ENCODE measurements at places on chromosomes 13 and 19.

DNA sequence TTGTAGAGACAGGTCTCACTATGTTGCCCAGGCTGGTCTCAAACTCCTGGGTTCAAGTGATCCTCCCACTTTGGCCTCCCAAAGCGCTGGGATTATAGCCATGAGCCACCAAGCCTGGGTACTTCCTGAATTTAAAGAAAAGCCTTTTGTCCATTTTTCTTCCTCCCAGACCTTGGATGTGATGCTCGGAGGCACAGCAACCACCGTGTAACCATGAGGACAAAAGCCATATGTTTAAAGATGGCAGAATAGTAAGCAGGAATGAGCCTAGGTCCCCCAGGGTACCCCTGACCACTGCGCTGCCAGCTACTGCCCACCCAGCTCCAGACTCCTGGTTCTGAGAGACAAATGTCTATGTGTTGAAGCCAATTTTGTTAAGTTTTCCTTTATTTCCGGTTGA is 31.1 kb downstream of the ZC3H4 start:
- no peak for DNase-seq

DNA sequence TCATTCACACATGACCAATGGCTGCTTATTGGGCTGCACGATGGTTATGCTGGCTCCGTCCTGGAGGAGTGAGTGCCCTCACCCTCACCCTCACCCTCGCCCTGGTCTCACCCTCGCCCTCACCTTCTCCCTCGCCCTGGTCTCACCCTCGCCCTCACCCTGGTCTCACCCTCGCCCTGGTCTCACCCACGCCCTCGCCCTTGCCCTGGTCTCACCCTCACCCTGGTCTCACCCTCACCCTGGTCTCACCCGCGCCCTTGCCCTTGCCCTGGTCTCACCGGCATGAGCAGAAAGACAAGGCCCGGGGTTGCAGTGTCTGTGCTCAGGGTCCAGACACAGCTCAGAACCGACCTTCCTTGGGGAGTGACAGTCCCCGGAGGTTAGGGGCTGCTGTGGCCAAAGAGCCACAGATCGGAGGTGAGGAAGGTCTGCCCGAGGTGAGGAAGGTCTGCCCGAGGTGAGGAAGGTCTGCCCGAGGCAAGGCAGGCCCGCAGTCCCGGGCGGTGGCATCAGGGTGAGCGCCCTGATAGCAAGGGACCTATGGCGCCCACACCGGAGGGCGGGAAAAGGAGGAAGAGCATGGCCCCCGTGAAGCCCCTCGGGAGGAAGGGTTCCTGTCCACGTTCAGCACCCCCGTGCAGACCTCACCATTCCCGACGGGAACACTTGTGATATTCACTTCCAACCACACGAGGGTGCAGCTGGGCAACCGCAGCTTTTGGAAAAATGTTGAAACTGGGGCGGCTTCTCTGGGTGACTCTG is 65.6 kb downstream of the MCF2L start:
- DNase-seq = peak; percentile 82

DNA sequence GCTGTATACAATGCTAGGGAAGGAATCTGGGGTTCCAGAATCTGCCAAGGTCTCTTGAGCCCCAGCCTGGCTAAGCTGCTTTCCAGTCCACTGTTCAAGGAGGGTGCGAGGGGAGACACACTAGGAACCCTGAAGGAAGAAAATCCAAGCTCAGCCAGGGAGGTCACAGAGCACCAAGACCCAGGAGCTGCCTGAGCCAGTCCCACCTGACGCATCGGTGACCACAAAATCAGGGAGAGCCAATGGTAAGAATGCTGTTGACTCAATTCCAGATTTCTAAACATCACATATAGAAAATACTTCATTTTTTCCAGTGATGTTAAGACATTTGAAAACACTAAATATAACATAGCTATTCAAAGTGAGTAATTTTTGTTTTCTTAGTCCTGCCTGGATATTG is 50.1 kb downstream of the CEP89 start:
- no peak for DNase-seq

DNA sequence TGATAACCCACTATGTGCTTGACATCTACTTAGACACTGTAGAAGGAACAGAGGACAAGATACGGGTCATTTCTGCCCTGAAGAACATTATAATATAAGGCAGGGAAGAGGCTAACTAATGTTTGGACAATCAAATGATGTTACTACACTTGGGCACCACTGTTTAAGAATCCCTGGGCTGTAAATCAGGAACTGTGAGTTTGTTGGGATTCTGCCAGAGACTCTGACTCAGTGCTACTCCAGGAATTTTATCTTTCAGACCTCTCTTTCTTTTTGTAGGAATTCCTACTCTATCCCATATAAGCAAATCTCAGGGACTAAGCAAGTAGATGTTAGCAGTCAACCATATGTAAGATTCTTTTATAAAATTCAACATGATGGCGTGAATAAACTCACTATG is 3.1 kb upstream of the ZNF471 start:
- DNase-seq = no peak

GRCh38 chr13:57045826-57046546 is 94.7 kb upstream of the PRR20A start:
- DNase-seq = peak; percentile 1

DNA sequence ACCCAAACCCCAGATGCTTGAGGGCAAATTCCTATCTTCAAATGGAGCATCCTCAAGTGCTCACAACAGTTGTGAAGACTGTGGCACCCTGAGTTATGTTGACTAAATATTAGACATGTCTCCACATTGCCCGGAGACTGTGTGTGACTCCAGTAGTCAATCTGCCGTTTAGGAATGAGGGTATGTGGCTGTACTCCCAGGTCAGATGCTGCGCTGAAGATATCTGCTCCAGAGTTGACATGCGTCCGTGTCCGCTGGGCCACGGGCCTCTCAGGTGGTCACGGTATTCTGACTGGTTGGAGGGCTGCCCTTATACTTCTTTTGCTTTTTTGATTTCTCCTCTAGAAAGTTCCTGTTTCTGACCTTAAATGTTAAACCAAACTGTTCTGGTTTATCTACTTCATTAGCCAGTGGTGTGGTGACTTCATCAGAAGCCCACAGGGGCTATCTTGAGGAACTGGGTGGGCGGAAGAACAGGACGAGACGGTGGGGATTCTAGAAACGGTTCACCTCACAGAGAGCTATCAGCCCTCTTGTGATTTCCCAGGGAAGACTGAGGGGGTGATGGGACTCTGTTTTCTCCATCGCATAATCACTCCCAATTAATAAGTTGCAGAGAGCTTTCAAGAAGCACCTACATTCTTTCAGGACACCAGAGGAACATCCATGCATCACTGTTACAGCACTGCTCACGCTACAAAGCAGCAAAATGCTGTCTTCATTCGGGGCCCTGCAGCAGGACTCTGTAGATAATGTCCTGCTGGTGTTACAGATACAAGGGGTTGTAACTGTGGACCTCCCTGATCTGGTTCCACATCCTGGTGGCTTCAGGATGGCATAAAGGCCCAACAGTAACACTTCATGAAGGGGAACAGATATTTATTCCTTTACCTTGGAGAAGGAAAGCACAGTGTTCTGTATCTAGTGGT is 1.3 kb upstream of the LCP1 start:
- DNase-seq = no peak

DNA sequence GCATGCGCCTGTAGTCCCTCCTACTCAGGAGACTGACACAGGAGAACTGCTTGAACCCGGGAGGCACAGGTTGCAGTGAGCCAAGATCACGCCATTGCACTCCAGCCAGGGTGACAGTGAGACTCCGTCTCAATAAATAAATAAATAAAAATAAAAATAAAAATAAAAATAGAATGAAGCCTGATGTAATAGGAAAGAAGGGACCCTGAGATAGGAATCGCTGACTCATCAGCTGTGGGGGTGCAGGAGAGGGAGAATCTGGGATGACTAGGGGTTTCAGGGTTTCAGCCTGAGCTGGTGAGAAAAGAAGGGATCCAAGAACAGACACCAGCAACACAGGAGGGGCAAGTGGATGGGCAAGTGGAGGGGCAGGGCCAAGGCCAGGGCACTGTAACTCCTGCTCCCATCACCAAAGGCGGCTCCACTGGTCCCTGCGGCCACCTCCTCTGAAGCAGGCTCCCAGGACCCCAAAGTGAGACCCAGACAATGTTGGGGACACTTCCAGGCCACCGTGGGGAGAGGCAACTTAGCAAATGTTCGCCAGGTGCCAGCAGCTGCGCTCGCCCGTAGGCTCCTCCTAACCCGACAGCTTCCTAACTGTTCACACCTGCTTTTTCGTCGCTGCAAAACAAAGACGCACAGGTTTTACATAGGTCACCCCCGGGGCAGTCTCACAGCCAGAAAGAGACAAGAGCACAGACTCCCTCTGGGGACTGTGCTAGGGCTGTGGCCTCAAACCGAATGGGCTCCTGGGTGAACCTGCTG is 1.2 kb downstream of the HAUS8 start:
- DNase-seq = no peak

- no peak for DNase-seq
Observed at GRCh38 chr19:32811151-32811550, 58.4 kb downstream of the SLC7A9 start.

DNA sequence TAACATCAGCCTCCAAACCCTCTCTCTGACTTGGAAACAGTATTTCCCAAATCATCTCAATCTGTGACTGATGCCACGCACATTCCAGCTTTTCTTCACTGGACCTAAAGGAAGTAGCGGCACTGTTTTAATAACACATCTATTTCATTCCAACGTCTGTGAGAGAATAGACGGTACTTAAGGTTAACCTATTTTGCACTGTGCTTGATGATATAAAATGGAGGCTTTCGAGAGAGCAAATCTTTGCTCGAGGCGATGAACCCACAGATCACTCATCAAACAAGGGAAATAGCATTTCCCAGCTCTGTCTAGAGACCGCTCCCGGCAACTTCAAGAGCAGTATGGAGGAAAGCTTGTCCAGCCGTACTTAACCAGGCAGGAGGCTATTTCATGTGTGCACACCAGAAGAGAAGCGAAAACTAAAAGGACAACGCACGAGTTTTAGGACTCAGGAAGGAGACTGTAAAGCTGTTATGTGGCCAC is 2.9 kb downstream of the UBL3 start:
- no peak for DNase-seq

DNA sequence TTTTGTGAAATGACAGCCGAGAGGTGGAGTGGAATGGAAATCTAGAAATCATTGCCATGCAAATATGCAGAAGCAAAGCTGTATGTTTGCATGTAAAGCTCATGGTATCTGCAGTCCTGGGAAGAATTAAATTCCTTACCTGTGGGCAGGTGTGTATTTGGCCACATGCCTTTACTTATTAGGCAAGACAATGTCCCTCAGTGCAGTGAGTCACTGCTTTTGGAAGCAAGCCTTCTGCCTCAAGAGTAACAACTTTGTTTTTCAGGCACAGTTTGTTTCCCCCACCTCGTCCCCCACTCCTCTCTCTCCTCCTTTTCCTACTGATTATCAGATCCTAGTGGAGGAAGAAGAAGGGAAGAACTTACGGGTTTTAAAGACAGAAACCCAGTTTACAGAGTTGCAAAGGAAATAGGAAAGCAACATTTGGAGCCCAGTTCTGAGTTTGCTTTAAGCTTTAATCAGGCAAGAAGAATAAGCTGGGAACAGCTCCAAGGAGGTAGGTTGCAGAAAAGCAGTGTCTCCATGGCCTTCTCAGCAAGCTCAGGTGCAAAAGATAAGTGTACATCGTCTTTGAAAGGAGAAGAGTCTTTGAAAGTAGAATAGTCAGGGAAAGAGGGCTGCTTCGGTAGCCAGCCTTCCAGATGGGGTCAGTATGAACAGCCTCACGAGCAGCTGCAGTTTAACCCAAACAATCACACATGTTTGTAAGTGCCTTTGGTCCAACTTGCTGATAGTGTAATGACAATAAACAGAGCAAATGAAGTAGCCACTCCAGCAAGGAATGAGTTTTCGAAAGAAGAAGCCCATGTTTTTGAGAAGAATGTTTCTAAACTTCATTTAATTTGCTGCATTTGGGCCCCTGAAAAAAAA is 190.1 kb downstream of the KLF5 start:
- no peak for DNase-seq

GRCh38 chr13:40776681-40777165 is 5.7 kb upstream of the MRPS31 start:
- DNase-seq = peak; percentile 10

- no peak for DNase-seq
Observed at GRCh38 chr13:20528452-20528851, 2.8 kb upstream of the CRYL1 start.

- DNase-seq = no peak
Observed at GRCh38 chr13:20431080-20431479, 94.6 kb downstream of the CRYL1 start.

GRCh38 chr13:80871481-80871880 is 530.6 kb upstream of the SPRY2 start:
- peak; percentile 25 for DNase-seq
